ENCODE measurements at places on chromosomes 7 and 10. TPM values are rescaled to one million over a fixed set of nuclear protein-coding genes. Genes with fewer than 3 reads are reported as not detected.
A peak's percentile ranks its signal among the peaks of the same experiment; 100 is the strongest.

GRCh38 chr10:87978166-87978565 is 114.7 kb downstream of the PTEN start:
- DNase-seq, result no peak

DNA sequence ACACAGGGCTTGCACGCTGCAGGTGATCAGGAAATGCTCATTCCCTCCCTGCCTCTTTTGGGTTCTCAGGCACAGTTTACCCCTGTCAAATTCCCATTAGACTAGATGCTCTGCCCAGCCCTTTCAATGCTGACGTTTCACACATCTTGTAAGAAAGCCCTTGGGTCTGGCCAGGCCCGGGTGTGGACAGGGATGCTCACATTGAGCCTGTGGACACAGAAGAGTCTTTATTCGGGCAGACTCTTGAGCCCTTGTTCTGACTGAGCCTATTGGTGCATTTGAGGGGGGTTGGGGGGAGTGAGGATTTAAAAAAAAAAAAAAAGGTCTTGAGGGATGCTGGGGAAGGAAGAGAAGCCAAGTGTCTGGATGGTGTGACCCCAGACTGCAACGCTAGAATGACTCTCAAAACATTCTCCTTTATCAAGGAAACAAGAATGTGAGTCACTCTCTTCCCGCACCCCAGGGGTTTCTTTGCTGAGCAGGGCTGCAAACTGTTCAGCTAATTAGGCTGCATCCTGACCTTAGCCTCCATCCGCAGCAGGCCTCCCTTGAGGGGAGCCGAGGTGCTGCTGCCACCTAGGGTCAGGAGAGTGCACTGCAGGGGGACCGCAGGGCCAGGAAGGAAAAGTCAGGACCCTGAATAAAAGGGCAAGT is 53.6 kb upstream of the TMEM72 start:
- peak; percentile 89 for DNase-seq

GRCh38 chr7:28081016-28081415 is 99.6 kb downstream of the JAZF1 start:
- DNase-seq, result no peak

DNA sequence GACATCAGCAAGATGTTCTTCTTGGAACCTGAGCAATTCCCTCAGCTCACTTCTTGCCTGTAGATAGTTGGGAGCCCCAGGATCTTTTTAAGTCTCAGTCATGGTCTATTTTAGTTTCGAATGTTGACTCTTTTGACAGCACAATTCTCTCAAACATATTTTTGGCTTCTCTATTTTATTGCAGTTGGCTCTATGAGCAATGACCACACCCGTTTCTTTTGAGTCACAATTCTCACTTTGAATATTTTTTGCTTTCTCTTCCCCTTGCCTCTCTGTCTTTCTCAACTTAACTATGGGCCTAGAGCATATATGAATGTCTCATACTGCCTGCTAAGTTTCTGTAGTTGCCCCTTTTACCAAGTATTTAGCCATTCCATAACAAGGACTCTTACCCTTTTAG is 222.8 kb downstream of the PTN start:
- DNase-seq, result no peak

GRCh38 chr7:636396-636795 is 90.1 kb upstream of the DNAAF5 start:
- peak; percentile 79 for DNase-seq

DNA sequence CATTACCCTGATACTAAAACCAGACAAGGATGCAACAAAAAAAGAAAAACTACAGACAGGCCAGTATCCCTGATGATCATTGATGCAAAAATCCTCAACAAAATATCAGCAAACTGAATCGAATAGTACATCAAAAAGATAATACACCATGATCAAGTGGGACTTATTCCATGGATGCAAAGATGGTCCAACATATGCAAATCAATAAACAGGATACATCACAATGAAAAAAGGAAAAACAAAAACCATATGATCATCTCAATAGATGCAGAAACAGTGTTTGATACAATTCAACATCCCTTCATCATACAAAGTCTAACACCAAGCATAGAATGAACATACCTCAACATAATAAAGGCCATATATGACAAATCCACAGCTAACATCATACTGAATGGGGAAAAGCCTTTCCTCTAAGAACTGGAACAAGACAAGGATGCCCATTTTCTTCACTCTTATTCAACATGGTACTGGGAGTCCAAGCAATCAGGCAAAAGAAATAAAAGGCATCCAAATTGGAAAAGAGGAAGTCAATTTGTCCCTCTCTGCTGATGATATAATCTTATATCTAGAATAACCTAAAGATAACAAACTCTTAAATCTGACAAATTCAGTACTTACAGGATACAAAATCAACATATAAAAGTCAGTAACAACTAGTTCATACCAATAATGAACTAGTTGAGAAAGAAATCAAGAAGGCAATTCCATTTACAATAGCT is 48.8 kb upstream of the ASAH2 start:
- no peak for DNase-seq

- DNase-seq, result no peak
Measured at GRCh38 chr10:72000073-72001032, 36.2 kb downstream of the CHST3 start.

Gene PPP1R3A
- total RNA-seq, result not detected

- no peak for DNase-seq
Measured at GRCh38 chr10:100812978-100813377, 67.6 kb downstream of the PAX2 start.

Gene DNAJC12
- total RNA-seq, result 23.8 TPM

Gene PPP1R17
- total RNA-seq, result not detected

DNA sequence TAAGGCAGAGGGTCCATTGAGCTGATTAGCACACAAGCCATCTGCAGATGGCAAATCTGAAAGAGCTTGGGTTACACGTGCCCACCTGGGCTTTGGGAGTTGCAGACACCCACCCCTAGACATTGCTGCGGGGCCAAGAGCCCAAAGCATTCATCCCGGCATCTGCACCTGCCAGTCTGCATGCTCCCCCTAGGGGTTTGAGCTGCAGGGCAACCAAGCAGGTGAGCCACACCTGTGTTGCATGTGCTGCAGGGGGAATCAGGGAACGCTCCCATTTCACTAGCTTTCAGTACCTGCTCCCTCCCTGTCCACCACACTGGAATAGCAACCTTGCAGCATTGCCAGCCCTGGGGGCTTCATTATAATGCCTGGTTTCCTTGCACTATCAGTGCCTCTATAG is 21.1 kb downstream of the C7orf33 start:
- DNase-seq, result no peak

- DNase-seq, result no peak
Measured at GRCh38 chr10:1297566-1298301, 241.5 kb downstream of the WDR37 start.

DNA sequence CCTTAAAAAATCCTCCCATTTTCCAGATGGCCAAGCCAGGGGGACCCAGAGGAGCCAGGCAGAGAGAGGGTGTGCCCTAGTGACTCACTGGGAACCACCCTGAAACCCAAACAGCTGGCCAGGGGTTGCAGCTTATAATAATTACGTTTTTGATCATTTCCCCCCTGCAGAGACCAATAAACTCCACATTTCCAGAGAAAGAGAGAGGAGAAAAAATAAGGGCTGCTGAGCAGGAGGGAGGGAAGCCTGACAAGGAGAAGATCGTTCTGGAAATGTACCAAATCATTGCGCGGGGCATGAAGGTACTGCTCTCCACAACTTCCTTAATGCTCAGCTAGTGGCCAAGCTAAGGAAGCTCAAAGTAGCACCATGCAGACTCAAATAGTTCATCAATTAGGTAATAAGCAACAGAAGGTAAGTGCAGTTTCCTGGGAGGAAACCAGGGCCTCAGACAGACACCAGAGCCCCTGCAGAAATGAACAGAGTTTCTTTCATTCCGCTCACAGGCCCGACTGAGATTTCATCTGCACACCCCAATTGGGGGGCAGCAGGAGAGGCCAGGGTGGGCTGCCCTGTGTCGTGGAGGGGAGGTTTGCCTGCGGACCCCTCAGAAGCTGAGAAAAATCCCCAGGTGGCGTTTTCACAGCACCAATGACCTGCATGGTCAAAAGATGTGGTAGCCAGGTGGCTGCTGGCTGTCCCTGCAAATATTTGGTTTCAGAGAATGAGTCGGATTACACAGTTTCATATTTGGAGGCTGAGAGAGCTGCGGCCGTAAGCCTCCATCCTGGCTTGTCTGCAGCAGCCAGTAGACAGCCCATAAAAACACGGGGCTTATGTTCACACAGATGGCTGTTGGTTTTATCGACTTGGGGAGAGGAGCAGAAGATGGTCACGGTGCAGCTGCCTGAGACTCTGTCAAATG is 153.2 kb upstream of the LYZL2 start:
- DNase-seq, result no peak

- no peak for DNase-seq
Measured at GRCh38 chr10:35979116-35979515, 337.0 kb upstream of the FZD8 start.

- no peak for DNase-seq
Measured at GRCh38 chr7:43624156-43624555, 41.2 kb downstream of the STK17A start.

Gene FGL2
- 1.7 TPM for total RNA-seq

Gene EPHA1
- total RNA-seq, result 0.09 TPM

DNA sequence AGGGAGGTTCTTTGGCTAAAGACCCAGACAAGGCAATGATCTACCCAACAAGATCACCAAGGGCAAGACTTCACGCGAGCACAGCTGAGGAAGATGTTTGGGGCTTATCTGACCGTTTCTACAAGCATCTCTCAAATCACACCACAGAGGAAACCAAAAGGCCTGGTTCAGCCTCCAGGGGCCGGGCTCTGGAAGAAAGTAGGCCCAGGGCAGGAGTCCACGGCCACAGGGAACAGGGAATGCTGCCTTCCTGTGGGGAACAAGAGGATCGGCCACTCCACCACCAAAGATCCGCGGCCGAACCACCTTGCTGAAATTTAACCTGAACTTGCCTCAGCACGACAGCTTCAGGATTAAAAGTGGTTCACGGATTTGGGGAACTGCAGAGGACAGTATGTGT is 332.5 kb downstream of the PTPRN2 start:
- DNase-seq, result no peak

Gene NKX1-2
- total RNA-seq, result not detected

Gene SLC18A2
- not detected for total RNA-seq

DNA sequence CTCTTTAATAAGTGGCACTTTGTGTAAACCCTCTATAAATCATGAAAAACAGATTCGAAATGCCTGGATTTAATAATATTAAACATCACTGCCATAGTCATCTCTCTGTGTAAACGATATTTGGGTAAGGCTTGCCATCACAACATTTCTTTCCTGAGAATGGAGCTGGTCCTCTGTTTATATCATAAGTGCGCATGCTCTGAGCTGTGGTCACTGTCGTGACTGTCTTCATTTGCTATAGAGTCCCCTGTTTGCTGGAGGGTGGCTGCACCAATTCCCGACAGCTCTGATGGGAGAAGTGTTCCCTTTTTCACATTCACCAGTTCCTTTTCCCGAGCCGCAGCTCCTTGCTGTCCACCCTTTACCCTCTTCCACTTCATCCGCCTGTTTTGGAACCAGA is 50.4 kb upstream of the AGMO start:
- no peak for DNase-seq

DNA sequence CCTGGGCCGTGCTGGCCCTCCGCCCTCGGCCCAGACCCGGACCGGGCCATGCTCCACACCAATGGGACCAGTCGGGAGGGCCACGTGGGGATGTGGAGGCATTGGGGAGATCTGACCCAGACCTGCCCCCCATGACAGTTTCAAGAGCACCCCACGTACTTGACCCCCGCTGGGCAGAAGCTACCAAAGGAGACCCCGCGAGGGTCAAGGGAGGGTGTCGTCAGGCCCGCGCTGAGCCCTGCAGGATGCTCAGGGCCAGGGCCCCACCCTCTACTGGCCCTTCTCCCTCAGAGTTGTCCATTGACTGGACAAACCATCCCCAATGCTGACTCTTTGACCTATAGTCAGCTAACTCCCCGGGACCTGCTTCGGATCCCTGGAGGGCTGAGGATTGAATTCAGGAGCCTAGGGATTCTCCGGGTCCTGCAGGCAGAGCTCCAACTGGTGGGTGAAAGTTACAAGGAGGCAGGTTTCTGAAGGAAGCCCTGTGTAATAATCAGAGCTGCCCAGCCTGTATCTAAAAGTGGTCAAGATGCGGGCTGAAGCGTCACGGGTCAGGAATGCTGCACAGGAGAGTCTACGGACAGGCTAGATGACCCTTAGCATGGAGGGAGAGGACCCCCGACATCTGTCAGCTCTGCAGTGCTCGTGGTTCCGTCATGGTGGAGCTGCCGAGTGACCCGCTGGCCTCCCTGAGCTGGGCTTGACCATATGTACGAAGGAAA is 498 bp upstream of the CALHM2 start:
- no peak for DNase-seq
